ENCODE measurements at places on chromosomes 3 and 15.

DNA sequence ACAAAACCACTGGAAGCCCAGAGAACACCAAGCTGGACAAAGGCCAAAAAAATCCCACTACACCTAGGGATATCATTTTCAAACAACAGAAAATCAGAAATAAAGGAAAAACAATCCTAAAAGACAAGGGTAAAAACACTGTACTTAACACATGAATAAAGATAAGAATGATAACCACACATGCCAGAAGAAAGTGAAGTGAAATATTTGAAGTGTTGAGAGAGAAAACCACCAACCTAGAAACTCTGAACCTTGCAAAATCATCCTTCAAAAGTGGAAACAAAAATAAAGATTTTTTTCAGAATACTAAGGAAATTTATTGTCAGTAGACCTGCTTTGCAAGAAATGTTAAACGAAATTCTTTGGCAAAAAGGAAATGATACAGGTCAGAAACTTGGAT lies 45.1 kb downstream of the KPNA1 start:
- DNase-seq: no peak

DNA sequence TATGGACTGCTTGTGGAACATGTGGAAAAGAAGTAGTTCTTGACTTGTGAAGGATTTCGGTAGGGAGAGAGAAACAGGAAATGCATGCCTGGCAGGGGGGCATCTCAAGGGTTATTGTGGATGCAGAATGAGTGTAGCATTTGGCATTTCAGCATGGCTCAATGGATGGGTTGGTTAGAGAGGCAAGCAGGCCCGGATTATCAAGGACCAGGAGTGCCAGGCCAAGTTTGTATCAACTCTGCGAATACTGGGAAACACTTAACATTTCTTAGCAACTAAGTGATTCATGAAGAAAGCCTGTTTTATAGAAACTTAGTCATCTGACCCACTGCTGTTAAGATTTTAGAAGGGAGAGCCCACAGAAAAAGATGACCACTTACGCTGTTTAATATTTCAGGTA lies 33.6 kb downstream of the KIF15 start:
- no peak for DNase-seq

DNA sequence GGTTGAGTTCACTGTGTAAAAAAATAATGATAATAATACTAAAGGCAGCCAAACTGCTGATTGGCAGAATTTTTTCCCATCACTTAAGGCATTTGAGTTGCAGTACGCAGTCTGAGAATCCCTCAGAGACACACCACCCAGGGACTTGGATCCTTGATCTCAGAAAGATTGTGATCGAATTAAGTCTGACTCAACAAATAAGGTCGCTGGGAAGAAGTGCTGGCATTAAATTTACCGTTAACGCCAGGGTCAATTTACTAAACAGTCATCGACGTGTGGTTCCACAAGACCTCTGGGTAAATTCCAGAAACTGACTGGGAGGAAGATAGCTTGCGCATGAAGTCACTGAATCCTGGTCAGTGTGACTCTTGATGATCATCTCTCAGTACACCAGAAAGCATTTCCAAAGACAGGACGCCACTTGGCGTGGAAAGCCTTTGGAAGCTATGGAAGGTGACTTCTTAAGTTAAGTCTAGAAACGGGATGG lies 48.3 kb upstream of the CGNL1 start:
- no peak for DNase-seq

DNA sequence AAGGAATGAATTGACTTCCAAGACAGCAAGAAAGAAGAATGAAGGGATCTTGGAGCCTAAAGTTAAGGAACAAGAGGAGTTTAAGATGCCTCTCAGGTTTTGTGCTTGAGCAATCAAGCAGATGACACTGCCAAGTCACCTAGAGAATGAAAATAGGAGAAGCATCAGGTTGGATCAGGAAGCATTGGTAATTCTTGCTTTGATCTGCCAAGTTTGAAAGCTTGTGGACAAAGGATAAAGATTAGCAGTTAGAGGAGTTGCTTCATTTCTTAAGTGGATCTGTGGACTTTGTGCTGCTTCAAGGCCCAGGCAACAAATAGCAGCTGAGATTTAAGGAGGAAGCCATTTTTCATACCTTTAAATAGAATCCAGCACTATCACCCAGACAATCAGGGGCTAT lies 35.6 kb downstream of the FRMD5 start:
- DNase-seq: no peak

DNA sequence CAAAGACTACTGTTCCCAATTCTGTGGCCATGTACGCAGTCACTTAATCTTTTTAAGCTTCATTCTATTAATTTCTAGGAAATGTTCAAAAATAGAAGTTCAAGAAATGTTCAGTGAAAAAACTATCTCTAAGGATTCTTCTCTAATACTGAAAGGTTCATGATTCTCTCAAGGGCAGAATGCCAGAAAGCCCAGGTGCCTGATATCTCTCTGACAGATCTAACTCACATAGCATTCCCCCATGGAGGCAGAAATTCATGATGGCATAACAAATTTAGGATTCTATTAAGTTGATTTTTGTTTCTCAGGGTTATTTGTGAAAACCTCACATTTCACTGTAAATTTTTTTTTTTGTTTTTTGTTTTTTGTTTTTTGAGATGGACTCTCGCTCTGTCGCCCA lies 17.5 kb downstream of the CHRM5 start:
- DNase-seq: no peak

DNA sequence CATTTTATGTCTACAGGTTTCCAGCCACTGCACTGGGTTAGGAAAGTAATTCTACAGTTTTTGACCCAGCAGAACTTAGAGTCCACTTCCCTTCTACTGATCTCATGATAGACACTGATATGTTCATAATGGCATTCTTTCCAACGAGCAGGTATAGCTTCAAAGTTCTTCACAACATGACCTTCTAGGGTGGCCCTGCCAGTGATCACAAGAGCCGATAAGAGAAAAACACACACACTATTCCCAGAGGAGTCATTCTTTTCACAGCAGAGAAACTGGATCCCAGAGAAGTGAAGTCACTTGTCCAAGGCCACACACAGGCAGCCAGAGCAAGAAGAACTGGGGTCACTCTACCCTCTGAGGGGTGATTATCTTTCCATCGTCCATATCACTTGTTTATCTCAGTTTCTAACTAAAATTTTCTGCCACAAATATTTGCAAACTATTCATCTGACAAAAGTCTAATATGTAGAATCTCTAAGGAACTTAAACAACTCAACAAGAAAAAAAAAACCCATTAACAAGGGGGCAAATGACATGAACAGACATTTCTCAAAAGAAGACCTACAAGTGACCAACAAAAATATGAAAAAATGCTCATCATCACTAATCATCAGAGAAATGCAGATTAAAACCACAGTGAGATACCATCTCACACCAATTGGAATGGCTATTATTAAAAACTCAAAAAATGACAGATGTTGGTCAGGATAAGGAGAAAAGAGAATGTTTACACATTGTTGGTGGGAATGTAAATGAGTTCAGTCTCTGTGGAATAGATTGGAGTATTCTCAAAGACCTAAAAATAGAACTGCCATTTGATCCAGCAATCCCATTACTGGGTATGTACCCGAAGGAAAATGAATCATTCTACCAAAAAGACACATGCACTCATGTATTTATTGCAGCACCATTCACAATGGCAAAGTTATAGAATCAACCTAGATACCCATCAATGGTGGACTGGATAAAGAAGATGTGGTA lies 31.5 kb downstream of the SPTSSB start:
- DNase-seq: no peak

- DNase-seq: no peak
Measured at GRCh38 chr3:97960993-97961766, 11.1 kb downstream of the RIOX2 start.

- no peak for DNase-seq
Measured at GRCh38 chr3:54962200-54962599, 34.3 kb upstream of the LRTM1 start.

GRCh38 chr15:93179072-93179471 lies 90.1 kb upstream of the RGMA start:
- no peak for DNase-seq

DNA sequence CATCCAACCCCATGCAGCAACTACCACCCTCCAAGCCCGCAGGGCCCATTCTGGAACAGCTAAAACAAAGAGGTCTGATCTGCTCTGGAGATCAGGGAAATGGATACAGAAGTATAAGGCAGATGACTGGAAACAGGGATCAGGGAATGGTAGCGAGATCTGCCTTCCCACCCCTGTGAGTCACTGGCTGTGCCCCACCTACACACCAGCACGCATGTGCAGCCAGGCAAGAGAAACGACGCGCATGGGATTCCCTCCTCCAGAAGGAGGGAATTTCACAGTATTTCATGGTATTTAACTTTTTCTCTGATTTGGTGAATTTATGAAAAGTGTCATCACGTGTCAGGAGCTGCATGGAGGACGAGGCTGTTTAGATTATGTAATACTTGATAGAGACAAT lies 116.7 kb downstream of the ARRDC4 start:
- DNase-seq: no peak

DNA sequence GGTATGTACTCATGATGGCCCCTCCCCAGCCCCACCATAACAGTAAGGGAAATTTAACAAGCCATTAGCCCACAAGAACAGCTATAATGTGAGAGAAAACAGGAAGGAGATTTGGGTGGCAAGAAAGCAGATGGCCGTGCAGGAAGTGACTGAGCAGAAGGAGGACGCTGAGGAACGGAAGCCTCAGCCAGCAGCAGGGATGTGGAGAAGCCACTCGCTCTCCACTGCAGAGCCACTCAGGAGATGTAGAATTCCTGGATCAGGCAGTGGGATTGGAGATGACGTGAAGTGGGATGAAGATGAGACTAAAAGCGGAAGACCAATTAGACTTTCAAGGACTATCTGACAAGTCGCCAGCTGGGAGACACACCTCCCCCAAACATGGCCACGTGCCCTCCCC lies 31.2 kb downstream of the PRR23E start:
- no peak for DNase-seq

GRCh38 chr15:90840157-90840855 lies 28.1 kb upstream of the FURIN start:
- DNase-seq: no peak

GRCh38 chr3:81643721-81644120 lies 117.7 kb downstream of the GBE1 start:
- DNase-seq: no peak
